ENCODE measurements at places on chromosomes 5 and 9.

DNA sequence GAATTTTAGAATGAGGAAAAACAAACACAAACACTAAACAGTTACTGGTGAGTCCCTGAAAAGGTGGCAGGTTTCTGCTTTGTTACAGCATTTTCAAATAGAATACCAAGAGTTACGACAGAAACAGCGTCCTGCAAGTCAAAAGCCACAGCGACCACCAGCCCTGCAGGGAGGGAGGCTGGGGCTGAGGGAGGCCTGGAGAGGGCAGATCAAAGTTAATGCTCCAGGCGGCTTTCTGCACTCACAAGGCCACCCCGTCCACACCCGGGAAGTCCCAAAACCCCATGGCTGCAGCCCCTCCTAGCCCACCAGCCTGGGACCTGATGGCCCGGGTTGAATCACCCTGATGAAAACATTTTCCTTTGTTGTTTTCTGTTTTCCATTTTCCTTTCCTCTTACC is 29.3 kb downstream of the COL23A1 start:
- DNase-seq = no peak

- DNase-seq = no peak
These were observed 41.7 kb downstream of the UNC5A start for GRCh38 chr5:176851871-176852658.

DNA sequence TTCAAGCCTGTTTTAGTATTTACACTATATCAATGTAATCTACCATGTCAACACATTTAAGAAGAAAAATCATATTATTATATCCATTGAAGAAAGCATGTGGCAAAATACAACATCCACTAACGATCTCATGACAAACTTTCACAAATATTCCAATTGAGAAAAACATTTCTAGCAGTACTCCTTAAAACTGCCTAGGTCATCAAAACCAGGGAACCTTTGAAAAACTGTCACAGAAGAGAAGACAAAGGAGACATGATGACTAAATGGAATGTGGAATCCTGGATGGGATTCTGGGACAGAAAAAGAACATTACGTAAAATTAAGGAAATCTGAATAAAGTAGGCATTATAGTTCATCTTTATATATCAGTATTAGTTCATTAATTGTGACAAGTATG is 1091.3 kb upstream of the CDH6 start:
- no peak for DNase-seq

DNA sequence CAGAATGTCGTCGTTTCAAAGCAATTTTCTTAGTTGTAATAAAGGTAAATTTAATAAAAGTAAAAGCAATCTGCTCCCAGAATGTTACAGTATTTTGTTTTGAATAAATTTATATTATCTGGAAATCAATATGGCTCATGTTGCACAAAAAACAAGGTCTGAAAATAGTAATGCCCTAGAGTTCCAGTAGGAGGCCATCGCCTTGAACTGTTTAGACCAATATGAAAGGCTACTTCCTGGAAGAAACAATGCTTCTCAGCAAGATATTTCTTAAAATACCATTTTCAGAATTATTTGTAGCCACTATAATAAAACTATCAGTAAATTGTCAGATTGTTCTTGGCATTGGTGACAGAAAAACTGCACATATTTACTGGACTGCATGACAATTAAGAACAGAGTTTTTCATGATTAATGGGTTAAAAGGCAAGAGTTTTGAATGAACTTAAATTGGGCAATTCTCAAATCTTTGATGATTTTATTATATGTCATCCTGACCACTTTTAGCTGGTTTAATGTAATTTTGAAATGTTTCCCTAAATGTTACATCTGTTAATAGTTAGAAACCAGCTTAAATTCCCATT is 153.2 kb downstream of the COMMD10 start:
- DNase-seq = peak; percentile 4

GRCh38 chr9:116181853-116182610 is 28.4 kb downstream of the PAPPA start:
- DNase-seq = no peak

DNA sequence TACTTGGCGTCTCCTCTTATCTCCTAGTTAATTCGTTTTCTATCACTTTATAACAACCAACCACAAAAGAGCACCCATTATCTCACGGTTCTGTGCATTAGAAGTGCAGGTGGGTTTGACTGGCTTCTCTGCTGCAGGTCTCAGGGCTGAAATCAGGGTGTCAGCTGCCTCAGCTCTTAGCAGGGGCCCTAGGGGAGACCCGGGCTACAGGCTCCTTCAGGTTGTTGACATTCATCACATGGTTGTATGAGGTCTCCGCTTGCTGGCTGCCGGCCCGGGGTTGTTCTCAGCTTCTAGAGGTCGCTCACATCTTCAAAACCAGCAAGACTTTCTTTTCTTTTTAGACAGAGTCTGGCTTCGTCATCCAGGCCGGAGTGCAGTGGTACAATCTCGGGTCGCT is 2.9 kb upstream of the ZMYND19 start:
- DNase-seq = no peak

DNA sequence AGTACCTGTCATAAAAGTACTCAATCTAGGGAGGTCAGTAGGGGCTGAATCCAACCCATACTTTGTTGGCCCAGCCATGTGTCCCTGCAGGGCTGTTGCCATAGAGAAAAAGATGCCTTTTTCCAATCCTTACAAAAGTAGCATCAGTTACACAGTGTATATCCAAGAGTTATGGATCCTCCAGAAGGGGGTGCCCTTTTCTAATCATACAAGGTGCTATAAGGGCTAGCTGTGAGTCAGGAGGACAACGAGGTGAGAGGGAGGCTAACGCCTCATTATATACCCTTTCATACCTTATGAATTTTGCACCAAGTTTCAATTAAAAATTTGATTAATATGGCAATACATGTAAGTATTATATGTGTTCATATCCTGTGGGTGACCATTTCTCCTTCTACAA is 4.8 kb downstream of the KIAA0825 start:
- DNase-seq = peak; percentile 29

- DNase-seq = no peak
These were observed 105.7 kb upstream of the SARDH start for GRCh38 chr9:133843751-133844397.

DNA sequence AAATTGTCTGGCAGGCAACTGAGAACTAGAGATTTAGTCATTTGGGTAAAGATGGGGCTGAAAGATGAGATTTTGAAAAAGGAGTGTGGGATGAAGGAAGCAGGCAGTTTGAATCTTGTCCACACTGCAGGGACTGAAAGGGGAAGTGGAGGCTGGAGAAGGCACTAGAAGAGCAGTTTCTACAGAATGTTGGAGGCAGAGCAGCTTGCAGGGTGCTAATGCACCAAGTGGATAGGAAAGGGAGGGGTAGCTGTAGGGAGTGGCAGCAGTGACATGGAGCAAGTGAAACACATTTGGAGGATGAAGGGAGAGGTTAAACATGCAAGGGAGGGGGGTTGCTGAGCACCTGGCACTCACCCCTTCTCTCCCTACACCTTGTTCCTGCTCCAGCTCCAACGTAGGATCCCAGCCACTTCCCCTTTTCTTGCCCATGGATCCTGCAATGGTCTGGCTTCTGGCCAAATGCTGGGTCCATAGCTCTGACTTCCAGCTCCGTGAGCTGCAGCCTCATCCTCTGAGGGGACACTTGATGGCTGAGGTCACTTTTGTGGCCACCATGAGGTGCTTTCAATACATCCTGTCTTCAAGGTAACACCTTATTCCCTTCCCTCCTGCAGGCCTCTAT is 30.0 kb upstream of the FGD3 start:
- DNase-seq = no peak

Data from mesenchymal stem cell (in vitro differentiated cells and primary cell).